ENCODE measurements at places on chromosomes 5 and 9.

GRCh38 chr5:98714710-98715288 lies 58.7 kb upstream of the RGMB start:
- no peak for DNase-seq

- no peak for DNase-seq
Measured at GRCh38 chr5:95087816-95088317, 197.0 kb downstream of the MCTP1 start.

DNA sequence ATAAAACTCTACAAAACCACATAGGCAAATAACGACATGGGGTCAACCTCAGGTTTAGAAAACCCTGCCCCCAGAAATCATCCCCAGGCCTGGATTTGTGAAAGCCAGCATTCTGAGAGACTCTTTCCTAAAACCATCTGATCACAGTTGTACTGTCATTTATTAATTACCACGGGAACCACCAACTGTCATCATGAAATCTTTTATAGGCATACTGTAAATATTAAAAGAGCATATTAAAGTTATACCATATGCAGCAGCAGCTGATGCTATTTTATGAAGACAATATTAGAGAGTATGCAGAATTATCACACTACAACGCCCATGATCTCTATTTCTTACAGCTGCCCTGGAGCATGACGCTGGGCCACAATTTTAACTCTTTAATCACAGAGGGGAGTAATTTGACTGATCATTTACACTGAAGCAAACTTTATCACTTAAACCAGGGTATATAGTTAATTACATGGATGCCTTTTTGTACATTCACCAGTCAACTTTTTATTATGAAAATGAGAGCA lies 9.0 kb upstream of the ZDHHC21 start:
- no peak for DNase-seq

- no peak for DNase-seq
Measured at GRCh38 chr9:72147676-72148075, 1.6 kb upstream of the GDA start.

- no peak for DNase-seq
Measured at GRCh38 chr5:146633323-146633764, 117.4 kb upstream of the GPR151 start.

DNA sequence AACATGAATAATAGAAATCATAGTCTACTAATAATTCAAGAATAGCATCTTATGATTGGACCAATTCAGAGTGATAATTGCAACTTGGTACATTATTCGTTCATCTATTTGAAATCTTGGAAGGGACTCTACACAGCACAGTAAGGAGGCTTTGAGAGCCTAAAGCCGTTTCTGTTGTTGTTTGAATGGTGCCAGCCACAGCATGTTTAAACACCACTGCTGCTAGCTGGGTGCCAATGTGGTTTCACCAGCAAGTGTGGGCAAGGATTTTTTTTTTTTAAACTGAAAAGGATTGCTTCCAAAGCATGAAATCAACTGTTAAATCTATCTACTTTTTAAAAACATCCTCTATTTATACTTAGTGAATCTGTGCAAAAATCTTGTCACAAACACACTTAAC lies 253.9 kb upstream of the MAP3K1 start:
- no peak for DNase-seq

DNA sequence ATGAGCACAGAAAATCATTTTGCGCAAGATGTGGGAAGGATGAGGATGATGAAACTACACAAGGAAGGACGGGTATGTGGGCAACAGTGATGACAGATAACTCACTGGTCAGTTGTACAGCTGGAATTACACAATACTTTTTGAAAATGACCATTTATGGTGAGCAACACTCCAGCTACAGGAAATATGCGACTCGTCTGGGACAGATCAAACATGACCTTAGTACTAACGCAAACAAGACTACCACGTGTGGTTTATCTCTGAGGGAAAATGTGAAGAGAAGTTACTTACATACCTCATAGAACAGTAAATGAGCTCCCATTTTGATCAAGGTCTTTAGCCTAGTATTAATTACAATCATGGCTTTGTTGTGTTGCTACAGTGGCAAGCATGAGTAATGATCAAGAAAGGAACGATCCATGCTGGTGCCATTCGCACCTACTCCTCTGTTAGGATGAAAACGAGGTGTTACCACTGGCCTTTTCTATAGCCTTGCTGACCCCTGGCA lies 456.9 kb downstream of the BNC2 start:
- no peak for DNase-seq

- no peak for DNase-seq
Measured at GRCh38 chr5:38846379-38847011, 683 bp downstream of the OSMR start.

GRCh38 chr9:29575219-29575618 lies 2001.9 kb upstream of the C9orf72 start:
- no peak for DNase-seq

GRCh38 chr5:27087747-27088146 lies 49.4 kb upstream of the CDH9 start:
- no peak for DNase-seq

DNA sequence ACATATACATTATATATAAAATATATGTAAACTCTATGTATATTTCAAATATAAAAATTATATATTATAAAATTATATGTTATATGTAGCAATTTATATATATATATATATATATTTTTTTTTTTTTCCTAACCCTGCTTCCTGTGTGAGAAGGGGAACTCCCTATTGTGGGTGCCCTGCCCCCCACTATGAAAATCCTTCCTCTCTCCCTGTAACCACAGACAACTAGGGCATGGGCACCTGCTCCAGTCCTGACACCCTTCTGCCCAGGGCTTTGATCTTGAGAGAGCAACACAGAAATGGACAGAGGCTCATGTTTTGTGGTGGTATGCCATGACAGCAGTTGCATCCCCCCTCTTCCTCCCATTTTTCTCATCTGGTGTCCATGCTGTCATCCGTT lies 148.7 kb upstream of the IL12B start:
- no peak for DNase-seq

GRCh38 chr5:43063721-43064171 lies 23.6 kb upstream of the ANXA2R start:
- DNase-seq = no peak

- DNase-seq = no peak
Measured at GRCh38 chr5:13932011-13932410, 12.5 kb downstream of the DNAH5 start.

DNA sequence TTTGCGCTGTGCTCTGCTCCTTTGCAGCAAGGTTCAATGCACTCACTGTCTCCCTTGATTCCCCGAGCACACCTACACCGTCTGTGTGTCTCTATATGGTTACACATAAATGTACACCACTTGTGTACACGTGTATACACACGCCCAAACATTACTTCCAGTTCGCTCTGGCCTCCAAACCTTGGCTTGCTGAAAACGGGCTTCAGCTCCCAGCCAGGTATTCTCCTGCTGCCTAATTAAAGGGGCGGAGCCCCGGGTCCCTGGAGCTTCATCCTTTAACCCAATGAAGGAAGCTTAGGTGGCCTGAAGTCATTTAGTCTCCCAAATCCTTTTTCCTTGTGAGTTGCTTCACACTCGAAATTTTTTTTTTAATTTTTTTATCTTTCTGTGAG lies 4.6 kb downstream of the ISL1 start:
- no peak for DNase-seq

GRCh38 chr9:131889437-131890251 lies 149.8 kb upstream of the RAPGEF1 start:
- DNase-seq = no peak

GRCh38 chr5:145437627-145438026 lies 397.5 kb downstream of the PRELID2 start:
- no peak for DNase-seq

- DNase-seq = no peak
Measured at GRCh38 chr5:150734579-150735384, 24.0 kb downstream of the DCTN4 start.

DNA sequence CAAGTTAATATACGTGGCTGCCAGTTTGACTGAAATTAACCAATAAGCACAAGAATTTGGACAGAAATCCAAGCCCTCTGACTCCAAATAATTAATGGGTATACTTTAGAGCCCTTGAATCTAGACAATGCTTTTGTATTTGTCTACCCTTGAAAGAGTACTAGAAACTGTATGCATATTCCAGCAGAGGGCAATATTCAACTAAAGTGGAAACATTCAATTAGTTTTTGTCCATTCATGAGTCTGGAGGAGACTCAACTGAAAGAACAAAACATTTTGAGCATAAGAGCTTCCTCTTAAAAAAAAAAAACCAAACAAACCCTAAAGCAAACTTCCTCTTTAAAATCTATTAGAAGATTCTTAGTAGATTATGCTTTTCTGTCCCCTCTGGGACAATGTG lies 157.8 kb downstream of the ARHGEF28 start:
- DNase-seq = no peak

DNA sequence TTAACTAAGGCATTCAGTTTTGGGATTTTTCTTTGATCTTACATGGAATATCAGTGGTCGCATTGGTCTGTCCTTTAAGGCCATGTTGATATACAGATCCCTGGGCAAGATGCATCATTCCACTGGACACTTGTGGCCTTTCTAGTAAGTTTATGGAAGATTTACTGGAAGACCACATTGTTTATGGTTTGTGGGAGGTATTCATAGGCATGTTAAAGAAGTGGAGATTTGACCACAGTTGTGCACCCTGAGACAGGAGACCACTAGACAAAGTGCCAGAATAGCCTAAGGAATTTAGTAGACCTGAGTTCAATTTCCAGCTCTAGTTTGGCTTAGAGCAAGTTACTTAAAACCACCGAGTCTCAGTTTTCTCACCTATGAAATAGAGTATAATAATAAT lies 383.1 kb upstream of the PAPPA start:
- no peak for DNase-seq

DNA sequence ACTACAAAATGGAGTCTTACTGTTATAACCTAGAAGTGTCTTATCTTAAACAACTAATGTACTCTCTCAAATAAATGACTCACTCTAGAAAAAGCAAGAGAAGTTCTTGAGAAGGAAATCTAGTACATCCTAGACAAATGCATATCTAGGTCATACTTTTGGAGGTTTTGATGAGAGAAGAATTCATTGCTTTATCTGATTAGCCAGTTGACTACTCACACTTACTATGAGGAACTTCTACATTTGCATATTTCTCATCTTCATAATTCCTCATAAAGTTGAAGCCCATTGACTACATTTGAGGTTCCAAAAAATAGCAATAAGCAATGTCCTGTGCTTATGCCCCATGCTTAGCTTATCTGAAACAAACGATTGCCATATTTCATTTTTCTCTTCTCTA lies 2.8 kb downstream of the JAKMIP2 start:
- DNase-seq = no peak

DNA sequence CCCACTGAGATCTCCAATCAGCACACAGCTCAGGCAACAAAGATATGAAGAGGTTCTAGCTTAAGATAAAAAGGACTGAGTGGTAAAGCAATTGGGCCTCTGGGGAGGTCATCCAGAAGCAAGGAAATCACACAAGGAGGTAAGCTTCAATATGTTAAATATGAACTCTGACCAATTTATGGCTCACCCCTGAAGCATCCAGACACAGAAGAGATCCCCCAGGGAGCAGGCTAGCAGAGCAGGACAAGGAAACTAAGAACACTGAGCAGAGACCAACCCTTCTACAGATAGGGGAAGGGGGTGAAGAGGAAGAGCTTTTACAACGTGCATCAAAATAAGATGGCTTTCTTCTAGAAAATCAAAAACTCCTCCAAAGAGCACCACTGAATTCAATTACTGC lies 616.2 kb downstream of the DNAH5 start:
- DNase-seq = no peak

- DNase-seq = no peak
Measured at GRCh38 chr5:168443950-168444700, 42.1 kb upstream of the RARS1 start.

GRCh38 chr5:77774981-77775789 lies 954 bp downstream of the TBCA start:
- DNase-seq = no peak

GRCh38 chr5:32753051-32753450 lies 41.9 kb downstream of the NPR3 start:
- no peak for DNase-seq

GRCh38 chr9:3028535-3028934 lies 184.6 kb upstream of the PUM3 start:
- no peak for DNase-seq

GRCh38 chr5:94420885-94421284 lies 197.5 kb downstream of the KIAA0825 start:
- DNase-seq = no peak

- no peak for DNase-seq
Measured at GRCh38 chr9:110912419-110913291, 125.6 kb downstream of the LPAR1 start.

- DNase-seq = no peak
Measured at GRCh38 chr9:99167694-99168093, 54.0 kb downstream of the ALG2 start.

GRCh38 chr9:115914291-115914690 lies 239.3 kb upstream of the PAPPA start:
- no peak for DNase-seq

DNA sequence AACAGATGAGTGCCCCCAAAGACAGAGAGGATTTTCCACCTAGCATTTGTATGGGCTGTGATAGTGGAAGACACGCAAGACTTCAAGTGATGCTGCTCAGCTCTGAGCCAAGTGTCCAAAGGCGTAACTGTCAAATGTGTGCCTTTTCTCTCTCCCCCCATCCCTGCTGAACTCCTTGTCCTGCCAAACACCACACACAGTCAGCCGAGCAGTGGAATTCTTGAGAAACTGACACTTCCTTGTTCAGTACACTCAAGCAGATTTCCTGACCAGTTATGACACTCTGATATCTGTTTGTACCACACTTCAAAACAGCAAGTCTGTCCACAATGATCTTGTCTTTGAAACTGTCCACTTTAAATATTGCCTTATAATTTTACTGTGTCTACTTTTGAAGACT lies 166.4 kb downstream of the PIK3R1 start:
- DNase-seq = no peak

DNA sequence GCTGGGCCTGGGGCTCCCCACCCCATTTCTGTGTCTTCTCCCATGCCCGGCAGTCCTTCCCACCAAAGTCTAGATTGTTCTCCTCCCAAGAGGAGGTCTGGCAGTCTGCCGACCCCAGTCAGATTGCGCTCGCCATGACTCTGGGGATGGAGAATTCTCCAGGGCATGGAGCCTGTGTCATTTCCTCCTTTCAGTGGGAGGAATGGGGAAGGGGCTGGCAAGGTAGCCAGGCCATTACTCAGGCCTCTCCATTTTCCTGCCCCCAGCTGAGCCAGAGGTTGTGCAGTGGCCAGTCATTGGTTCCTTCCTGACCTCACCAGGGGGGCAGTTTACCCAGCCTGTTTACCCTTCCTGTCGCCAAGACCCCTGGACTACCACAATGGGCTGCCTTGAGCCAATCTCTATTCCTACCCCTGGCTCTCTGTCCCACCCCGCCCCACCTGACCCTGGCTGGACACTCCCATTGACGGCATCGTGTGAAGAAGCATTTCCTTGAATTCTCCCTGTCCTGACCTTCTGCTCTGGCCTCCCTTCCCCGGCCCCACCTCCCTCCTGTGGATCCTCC lies 628 bp downstream of the SYNPO start:
- no peak for DNase-seq

DNA sequence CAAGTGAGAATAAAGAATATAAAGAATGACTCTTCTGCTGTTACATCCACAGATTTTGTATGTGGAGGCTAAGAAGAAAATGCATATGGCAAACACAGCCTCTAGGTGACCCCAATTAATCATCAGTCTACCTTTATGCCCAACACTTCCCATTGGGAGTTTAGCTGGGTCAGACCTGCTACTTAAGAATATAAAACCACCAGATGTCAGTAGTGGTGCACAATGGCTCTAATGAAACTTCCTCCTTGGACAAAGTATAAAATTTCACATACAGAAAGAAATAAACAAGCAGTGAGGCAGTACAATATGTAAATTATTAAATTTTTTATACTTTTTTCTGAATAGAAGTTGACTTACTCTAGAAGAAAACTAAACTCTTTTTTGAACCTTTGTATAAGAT lies 539.9 kb downstream of the BRINP1 start:
- no peak for DNase-seq
